ENCODE measurements at places on chromosomes 16 and 17.

- no peak for DNase-seq
- H3K4me1 ChIP-seq = peaks cover 99% of the 10 kb centered on the region
- H3K36me3 ChIP-seq = no peaks in the 10 kb centered on the region
- peak overlapping the region; percentile 66 for H3K4me3 ChIP-seq
- peaks cover 6% of the 10 kb centered on the region for H3K27me3 ChIP-seq
These were observed 59.8 kb downstream of the CYTH1 start for GRCh38 chr17:78722246-78722761.

- H3K4me3 ChIP-seq = no peak overlapping the region
- H3K36me3 ChIP-seq = no peaks in the 10 kb centered on the region
- H3K27ac ChIP-seq = no peak overlapping the region
These were observed 13.8 kb upstream of the ABCC3 start for GRCh38 chr17:50620858-50621257.

GRCh38 chr17:42025936-42026335, 6.0 kb downstream of the NKIRAS2 start:
- H3K36me3 ChIP-seq = peaks cover 4% of the 10 kb centered on the region
- DNase-seq = no peak
- H3K27me3 ChIP-seq = peaks cover 2% of the 10 kb centered on the region
- peaks cover 15% of the 10 kb centered on the region for H3K4me1 ChIP-seq

GRCh38 chr17:56034197-56034635, 119.1 kb upstream of the ANKFN1 start:
- no peaks in the 10 kb centered on the region for H3K36me3 ChIP-seq
- H3K4me3 ChIP-seq = no peak overlapping the region
- H3K27ac ChIP-seq = no peak overlapping the region

GRCh38 chr16:81784072-81784795, 5.1 kb downstream of the PLCG2 start:
- H3K4me3 ChIP-seq = no peak overlapping the region
- no peak for DNase-seq
- peaks cover 6% of the 10 kb centered on the region for H3K27me3 ChIP-seq
- peaks cover 17% of the 10 kb centered on the region for H3K36me3 ChIP-seq
- peak overlapping the region; percentile 24 for H3K27ac ChIP-seq
